ENCODE measurements at places on chromosomes 13 and 19.

DNA sequence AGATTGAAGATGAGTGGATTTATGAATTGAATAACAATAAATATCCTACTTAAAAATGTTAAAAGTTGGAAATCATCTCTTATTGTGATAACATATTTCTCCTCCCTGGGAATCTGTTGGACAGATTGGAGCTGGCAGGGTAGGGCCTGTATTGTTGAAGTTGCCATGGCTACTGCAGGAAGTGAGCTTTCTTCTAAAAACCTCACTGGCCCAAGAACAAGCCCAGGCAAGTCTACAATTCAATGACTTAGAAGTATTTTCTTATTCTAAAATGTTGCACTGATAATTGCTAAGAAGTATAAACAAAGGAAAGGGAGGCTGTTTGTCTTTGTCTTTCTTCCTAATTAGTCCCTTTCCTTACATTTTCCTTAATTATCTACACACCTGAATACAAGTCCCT lies 112.1 kb downstream of the DLEU7 start:
- DNase-seq = no peak

DNA sequence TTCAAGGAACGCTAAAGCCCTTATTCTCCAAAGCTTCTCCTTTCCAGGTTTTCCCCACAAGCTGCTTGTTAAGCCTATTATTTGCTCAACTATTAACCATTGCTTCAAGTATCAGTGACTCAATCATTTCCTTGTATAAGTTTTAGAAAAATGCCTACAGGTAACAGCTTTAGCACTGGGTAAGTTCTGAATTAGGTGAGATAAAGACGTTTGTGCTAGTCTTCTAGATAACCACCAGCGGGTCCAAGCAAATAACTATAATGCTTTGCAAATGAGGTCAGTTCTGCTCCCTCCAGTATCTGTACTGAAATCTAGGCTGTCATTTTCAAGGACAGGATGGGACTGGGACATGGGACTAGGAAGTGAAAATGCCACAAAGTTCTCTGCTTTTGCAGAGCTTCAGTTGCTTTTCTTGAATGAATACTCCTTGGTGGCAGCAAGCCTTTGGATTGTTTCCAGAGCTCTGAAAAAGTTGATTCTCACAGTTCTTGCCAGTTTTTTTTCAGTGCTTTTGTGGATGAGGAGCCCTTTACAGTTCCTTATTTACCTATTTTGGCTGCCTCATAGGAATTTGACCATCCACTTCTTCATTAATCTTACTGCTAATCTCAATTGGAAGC lies 1487.7 kb downstream of the EFNB2 start:
- DNase-seq = no peak

GRCh38 chr13:28531845-28532387 lies 37.0 kb upstream of the FLT1 start:
- no peak for DNase-seq

GRCh38 chr19:16540948-16541347 lies 1.3 kb downstream of the CHERP start:
- no peak for DNase-seq

DNA sequence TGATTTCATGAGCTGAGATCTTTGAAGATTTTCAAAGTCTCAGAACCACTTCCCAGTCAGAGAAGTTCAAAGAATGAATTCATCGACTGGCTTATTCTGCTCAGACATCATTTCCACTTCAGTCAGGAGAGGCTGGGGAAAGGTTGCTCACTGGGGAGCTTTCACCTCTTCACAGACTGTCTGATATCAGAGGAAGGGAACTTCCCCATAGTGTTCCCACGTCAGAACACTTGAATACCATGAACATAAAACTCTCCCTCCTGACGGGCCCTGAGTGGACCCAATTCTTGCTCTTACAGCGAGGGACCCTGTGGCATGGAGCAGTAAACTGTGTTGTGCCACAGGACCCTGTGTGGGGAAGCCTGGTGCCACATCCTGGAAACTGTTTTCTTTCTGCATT lies 492.6 kb downstream of the COG6 start:
- DNase-seq = no peak

GRCh38 chr19:8835877-8836276 lies 3.7 kb downstream of the MBD3L1 start:
- no peak for DNase-seq

DNA sequence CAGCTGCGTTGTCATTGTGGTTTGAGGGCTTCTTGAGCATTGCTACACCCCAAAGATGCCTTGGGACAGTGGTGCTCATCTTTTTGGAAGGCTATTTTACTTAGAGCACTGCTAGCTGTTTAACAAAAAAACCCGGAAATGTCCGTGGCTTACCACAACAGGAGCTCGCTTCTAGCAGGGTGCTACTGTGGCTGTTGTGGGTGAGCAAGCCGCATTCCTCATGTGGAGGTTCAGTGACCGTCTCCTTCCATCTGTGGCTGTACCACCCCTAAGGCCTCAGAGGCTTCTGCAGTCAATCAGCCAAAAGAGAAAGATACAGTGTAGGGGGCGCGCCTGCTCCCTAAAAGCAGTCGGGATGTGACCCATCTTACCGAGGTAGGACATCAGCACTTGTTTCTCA lies 1004.2 kb downstream of the UQCRFS1 start:
- no peak for DNase-seq

DNA sequence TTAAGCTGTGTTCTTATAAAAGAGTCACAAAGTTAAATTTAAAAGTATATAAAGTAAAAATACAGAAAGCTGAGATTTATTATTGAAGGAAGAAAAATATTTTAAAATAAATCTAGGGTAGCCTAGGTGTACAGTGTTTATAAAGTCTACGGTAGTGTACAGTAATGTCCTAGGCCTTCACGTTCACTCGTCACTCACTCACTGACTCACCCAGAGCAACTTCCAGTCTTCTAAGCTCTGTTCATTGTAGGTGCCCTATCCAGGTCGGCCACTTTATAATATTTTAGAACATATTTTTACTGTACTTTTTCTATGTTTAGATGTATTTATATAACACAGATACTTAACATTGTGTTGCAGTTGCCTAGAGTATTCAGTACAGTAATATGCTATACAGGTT lies 47.4 kb downstream of the NDFIP2 start:
- no peak for DNase-seq

- no peak for DNase-seq
These were observed 1.1 kb downstream of the CRTC1 start for GRCh38 chr19:18684642-18684993.

- no peak for DNase-seq
These were observed 258.4 kb downstream of the RFC3 start for GRCh38 chr13:34076319-34076718.

DNA sequence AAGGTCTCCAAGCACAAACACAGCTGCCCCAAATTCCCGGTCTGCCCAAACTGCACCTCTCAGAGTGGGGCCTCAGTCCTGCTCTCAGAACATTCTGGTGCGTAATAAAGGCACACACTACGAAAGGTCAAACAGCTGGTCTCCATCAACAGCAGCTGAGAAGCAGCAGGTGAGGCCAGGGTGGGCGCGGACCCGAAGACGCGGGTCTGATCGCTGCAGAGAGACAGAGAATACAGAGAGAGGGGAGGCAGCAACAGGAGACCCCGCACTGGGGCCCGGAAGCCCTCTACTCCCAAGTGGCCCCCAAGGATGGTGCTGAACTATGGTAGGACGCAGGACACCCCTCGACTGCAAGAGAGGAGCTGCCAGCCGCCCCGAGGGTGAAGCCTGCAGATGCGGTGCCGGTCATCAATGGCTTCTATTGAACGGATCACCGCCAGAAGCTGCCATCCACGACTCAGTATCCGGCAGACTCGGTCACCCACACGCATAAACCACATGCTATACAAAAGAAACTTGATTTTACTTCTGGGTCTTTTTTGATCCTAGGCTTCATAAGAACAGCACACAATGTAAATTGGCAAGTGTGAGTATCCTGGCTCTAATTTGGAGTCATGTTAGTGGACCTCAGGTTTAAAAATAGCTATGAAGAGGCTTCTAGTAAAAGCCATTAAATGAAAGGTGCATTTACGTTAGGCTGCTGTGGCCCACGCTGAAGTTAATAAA lies 33.4 kb downstream of the STK24 start:
- no peak for DNase-seq

DNA sequence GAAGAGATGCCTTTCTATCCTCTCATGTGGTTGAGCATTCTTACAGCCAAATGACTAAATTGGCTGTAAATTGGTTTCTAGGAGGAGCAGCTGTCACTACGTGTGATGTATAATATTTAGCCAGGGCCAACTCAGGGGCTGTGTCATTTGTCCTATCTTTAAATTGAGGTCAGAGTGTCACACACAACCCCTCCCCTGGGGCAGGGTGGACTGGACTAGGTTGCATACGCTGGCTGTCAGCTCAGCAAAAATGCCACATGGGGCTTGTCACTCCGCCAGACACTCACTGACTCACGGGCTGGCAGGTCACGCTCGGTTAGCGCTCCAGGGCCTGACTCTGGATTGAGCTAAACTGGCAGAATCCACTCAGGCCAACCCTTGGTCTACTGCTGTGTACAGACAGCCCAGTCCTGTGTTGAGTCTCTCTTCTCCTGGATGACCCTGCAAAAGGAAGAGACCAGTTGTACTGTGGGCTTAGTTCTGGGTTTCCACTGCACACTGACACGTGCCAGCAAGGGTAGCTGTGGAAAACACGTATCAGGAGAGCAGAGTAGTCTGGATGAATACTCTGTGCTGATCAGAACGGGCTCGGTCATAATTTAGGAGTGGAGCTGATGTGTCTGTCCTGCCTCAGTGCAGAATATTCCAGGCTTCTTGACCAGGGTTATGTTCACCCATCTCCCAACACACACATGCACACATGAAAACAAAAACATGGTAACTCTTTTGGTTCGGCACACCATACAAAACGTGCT lies 29.1 kb downstream of the SHISA2 start:
- DNase-seq = no peak
